ENCODE measurements at places on chromosomes 6 and 20. TPM values are rescaled to one million over a fixed set of nuclear protein-coding genes. Genes with fewer than 3 reads are reported as not detected.

Gene STAU1
- 84.9 TPM for total RNA-seq

Gene BPIFA1
- total RNA-seq = 59.6 TPM

Gene ID4
- 42.3 TPM for total RNA-seq

Gene ARFGEF3
- total RNA-seq = 28.1 TPM

Gene ANKEF1
- 8.4 TPM for total RNA-seq

Gene AP5S1
- total RNA-seq = 12.4 TPM

Gene FAM83C
- total RNA-seq = not detected

Gene C4B
- 168 TPM for total RNA-seq

Gene RNF217
- 58.6 TPM for total RNA-seq

Gene BTNL2
- not detected for total RNA-seq

Gene ZNF512B
- total RNA-seq = 10.7 TPM

Gene TAB2
- 75.9 TPM for total RNA-seq

Gene HSPA1B
- 1,377 TPM for total RNA-seq

Gene GGTLC1
- total RNA-seq = 4.2 TPM

Gene SYCP2L
- total RNA-seq = 5.3 TPM

Gene FAM162B
- 4.7 TPM for total RNA-seq

Gene NINL
- total RNA-seq = 25.9 TPM

Gene AGER
- 178 TPM for total RNA-seq

Gene TAF11
- 30.5 TPM for total RNA-seq

Gene CENPQ
- 9.2 TPM for total RNA-seq

Gene CASS4
- total RNA-seq = 19.7 TPM

Gene GPLD1
- 3.8 TPM for total RNA-seq

Gene NUS1
- 30.3 TPM for total RNA-seq

Gene BMP5
- total RNA-seq = 10.7 TPM

Gene HINT3
- total RNA-seq = 22.3 TPM

Gene SLC24A3
- 6.6 TPM for total RNA-seq

Gene SEMG1
- 0.14 TPM for total RNA-seq

Gene SCRT2
- total RNA-seq = not detected

Gene RIPOR2
- 66.9 TPM for total RNA-seq

Gene GSTA3
- 3.0 TPM for total RNA-seq

Gene TOX2
- 12.0 TPM for total RNA-seq

Gene IL17A
- not detected for total RNA-seq

Gene VIP
- 0.55 TPM for total RNA-seq

Gene BMP7
- 10.3 TPM for total RNA-seq

Gene F13A1
- total RNA-seq = 69.9 TPM

Gene GSS
- total RNA-seq = 32.6 TPM

Gene CAP2
- total RNA-seq = 5.7 TPM

Gene TMEM239
- total RNA-seq = not detected

Gene STX7
- total RNA-seq = 61.2 TPM

Gene CFAP61
- 10.7 TPM for total RNA-seq

Gene PACRG
- total RNA-seq = 10.6 TPM

Gene FUT9
- 0.14 TPM for total RNA-seq

Gene NUDT3
- total RNA-seq = 34.8 TPM

Gene ALDH5A1
- total RNA-seq = 11.2 TPM
